ENCODE measurements at places on chromosomes 11 and 22.

GRCh38 chr11:8652140-8652539 lies 30.3 kb downstream of the TRIM66 start:
- no peak for DNase-seq

DNA sequence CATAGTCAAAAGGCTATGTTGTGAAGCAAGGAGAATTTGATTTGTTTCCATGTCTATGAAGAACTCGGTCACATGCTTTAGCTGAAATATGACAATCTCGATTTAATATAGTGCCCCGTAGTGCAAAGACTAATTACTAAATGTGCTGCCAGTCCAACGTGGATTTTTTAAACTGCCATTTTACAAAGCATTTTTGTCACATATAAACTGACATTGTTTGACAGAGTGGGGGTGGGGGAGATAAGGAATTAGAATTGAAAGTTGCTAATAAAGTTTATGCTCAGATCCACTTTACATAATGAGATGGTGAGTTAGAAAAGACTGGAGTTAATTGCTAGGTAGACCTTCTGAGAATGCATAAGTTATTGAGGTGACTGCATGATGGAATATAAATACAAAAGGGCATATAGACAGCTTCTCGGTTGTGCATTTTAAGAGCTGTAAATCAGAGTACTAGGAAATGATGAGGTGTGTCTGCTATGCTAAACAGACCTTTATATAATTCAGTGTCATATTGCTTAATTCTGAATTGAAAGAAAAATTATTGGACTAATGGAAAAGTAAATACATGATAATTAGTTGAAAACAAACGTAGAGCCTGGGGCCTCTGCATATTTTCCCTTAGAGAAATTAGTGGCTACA lies 158.9 kb upstream of the MTNR1B start:
- DNase-seq: no peak

GRCh38 chr11:6402061-6402470 lies 11.8 kb downstream of the SMPD1 start:
- no peak for DNase-seq

DNA sequence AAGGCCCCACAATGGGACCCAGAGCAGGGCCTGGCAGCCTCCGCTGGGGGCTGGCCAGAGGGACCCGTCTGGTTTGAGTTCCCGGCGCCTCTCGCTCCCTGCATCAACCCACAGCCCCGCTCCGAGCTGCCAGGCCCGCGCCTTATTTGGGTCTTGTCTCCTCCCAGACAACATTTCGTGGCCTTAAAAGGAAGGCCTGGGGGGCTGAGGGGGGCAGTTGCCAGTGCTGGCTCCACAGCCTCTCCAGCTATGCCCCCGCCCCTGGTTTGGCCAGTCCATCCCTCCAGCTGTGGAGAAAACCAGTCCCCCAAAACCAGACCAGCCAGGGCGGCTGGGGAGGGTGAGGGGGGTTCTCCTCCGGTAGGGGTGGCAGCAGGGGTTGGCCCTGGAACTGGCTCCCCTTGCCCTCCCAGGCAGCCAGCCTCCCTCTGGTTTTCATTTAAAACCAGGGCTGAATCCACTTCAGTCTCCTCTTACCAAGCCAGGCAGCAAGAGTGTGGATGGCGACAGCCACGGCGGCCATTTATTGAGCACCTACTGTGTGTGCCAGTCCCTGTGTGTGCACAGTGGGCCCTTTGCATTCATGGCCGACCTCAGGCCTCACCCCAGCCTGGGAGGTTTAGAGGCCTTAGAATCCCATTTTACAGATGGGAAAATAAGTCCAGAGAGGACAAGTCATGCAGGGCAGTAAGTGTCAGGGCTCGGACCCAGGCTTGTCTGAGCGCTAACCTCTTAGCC lies 18.6 kb downstream of the EMID1 start:
- no peak for DNase-seq

DNA sequence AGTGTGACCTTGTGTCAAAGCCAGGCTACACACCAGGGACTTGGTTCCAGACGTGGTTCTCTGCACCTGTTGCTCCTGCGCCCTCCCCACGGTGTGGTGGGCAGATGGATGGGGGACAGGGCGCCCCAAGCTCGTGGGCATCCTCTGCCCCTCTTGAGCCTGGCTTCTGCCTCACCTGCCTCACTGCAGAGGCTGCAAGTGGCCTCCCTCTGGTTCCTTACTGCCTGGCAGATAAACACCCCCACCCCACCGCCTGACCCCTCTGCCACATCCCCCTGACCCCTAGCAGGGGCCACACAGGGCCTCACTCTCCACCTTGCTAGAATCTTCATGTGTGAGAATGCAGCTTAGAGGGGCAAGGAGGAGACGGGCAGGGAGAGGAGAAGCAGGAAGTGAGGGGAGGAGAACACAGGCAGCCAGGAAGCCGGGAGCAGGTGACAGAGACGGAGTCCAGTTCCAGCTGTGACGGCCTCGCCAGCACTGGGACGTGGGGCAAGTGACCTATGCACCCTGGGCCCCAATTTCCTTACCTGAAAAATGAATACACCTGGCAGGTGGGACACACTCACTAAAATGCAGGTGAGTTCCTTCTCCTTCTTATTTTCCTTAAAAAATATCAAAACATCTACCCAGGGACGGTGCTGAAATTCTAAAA lies 178.3 kb downstream of the EFCAB6 start:
- DNase-seq: no peak

GRCh38 chr22:22955276-22955798 lies 67.7 kb downstream of the IGLL5 start:
- no peak for DNase-seq
